ENCODE measurements at places on chromosomes 13 and 19.
A peak's percentile ranks its signal among the peaks of the same experiment; 100 is the strongest.

DNA sequence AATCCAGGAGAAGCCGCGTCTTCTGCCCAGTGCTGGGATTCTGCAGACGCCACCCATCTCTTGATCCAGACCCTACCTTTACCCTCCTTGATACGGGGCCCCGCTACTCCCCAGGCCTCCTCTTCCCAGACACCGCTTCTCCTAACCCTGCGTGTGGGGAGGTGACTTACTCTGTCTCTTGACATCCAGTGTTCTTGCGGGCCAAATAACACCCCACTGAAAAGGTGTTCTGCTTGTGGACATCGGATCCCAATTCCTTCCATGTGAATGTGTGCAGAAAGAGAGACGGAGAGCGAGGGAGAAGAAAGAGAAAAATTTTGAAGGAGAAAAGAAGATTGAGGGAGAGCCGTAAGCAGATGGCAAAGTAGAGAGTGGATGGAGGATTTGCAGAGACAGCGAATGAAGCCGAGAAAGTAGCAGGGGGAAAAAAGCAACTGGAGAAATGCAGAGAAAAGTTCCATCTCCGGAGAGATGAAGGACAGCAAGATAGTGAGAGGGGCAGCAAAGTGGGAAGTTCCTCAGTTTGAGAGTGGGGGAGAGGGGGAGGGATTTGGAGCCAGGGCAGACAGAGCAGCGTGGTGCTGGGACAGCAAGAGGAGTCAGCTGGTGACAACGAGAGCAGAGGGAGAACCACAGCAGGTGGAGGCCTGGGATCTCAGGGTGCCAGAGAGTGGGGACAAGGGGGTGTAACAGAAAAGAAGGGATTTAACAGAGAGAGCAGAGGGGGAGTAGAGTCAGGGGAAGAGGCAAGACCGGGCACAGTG lies 814 bp downstream of the ZNF480 start:
- DNase-seq: no peak

DNA sequence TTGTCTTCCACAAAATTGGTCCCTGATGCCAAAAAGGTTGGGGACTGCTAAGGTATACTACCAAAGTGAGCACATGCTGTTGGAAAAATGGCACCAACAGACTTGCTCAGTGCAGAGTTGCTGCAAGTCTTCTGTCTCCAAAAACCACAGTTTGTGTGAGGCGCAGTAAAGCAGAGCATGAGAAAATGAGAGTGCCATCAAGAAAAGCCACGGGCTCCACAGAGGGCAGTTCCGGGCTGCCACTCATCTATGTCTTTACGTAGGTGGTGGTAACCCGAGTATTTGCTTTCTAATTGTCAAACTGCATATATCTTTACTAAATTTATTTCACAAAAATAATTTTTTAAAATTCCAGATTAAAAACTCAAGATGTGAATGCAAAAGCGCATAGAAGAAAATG lies 123.8 kb downstream of the RNF17 start:
- DNase-seq: no peak

DNA sequence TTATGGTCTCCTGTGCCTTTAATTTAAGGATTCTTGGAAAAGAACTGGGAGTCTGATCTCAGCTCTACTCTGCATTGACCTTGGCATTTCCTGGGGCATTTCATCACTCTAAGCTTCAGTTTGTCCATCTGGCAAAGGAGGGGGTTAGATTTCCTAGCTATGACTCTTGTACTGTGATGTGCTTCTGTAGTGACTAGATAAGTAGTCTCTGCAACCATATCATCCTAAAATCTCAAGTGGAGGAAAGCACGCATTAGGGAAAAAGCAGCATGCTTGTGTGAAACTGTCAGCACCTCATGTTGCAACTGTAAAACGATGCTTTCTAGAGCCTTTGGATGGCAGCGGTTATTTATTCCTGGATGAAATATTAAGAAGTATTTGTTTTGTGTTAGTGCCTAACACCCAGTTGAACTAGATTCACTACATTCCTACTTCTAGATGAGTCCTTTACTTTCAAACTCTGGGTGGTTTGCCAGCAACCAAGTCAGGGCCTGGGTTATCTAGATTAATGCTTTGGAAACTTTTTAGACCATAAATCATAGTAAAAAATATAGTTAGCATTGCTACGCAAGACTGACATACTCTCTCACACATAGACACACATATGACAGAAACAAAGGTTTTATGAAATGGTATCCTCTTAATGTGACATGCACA lies 6.8 kb downstream of the WDFY2 start:
- DNase-seq: no peak

DNA sequence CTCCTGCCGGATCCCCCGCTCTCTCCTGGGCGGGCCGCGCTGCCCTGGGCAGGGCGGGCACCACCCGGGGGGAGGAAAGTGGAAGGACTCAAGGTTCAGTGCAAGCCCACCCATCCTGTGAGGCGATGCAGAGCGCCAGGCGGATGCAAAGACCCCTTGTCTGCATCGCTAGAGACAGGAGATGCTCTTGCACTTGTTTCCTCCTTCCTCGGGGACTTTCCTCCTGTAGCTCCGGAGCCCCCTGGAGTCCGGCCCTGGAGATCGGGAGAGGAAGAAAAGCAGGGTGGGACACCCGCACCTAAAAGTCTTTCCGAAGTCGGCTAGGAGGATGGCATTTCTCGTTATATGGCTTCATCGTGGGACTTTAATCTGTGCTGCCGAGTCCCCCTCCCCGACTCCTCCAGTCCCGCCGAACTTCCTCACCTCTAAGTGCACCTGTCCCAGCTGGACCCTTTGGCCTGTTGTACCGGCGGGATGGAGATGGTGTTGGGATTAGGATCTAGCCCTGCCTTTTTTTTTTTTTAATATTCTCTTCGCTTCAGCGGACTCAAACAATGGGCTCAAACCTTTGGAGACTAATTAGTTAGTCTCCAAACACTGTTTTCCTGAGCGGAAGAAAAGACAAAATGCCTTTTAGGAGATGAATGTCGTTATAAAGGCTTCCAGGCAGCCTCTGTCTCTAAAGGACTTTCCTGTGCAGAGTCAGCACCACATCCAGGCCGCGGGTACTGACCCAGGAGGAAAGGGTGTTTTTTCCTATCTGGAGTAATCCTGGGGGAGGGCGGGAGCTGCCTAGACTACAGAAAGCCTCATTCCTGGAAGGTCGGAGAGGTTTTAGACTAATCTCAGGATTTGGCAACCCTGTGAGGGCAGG lies 725 bp downstream of the FAM124A start:
- no peak for DNase-seq

DNA sequence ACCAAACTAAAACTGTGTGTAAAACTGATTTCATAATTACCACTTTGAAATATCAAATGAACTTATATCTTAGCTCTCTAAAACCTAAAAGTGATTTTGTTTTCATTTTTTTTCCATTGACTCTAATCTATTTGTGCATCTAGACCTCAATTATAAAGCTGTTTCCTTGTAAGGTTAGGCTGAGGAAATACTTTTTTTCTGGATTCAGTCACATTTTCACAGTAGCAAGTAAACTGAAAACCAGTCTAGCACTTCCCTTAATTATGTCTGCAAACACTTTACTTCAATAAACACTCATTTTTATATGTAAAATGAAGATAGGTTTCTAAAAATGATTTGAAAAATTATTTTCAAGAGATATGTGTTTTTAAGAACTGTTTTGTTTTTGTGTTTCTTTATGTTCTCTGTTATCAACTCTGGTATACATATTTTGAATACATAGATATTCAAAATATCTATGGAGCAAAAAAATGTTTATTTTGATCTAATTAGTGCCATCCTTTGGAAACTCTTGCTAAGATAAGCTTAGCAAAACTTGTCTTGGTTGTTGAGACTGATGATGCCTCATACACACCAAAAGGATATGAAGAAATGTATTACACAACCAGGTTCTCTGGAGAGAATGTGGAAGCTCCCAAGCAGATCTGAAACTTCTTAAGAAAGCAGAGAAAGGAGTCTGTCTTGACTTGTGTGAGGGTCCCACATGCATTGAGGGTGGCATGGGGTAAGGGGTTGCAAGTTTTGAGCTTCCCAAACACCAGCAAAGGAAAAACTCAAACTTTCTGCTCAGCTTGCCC lies 1887.4 kb downstream of the PCDH9 start:
- no peak for DNase-seq

GRCh38 chr19:7605490-7606222 lies 10.0 kb downstream of the CAMSAP3 start:
- no peak for DNase-seq

GRCh38 chr13:100399455-100399854 lies 189.1 kb downstream of the GGACT start:
- no peak for DNase-seq

GRCh38 chr13:42047561-42048341 lies 697 bp upstream of the DGKH start:
- peak; percentile 48 for DNase-seq

- DNase-seq: no peak
Measured at GRCh38 chr13:103133556-103133955, 67.3 kb upstream of the SLC10A2 start.

DNA sequence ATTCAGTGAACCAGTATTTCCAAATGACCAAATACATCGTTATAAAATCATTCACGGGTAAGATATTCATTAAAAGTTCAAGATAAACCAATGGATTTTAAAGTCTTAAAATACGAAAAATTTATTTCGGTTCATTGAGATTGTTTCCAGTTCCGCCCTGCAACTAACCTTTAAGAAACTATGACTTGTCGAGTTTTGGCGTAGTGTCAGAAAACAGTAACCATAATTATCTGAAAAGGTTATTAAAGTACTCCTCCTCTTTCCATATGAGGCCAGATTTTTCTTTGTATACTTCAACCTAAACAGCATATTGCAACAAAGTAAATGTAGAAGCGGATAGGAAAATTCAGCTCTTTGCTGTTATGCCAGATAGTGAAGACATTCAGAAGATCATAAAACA lies 26.1 kb downstream of the LPAR6 start:
- no peak for DNase-seq

GRCh38 chr19:6069268-6069791 lies 41.0 kb downstream of the RFX2 start:
- no peak for DNase-seq

GRCh38 chr19:12828494-12828893 lies 5.9 kb downstream of the RTBDN start:
- DNase-seq: no peak

- peak; percentile 55 for DNase-seq
Measured at GRCh38 chr13:109785141-109785891, 1.1 kb downstream of the IRS2 start.

- DNase-seq: no peak
Measured at GRCh38 chr19:18290302-18291018, 9.0 kb upstream of the JUND start.

DNA sequence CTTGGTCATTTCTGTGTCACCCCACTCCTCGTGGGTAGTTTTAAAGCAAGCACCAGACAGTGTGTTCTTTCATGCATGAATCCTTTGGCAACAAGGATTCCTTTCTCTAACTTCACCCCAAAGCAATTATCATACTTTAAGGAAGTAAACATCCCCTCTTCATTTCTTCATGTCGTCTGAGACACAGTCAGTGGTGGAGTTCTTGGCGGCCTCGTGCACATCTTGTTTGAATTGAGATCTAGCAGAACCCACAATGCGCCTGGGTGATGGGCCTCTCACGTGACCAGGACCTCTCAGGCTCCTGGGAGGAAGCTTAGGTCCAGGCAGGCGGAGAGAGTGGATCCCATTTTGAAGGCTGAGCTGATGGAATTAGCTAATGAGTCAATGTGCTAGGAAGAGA lies 2.6 kb downstream of the ACSBG2 start:
- DNase-seq: no peak

GRCh38 chr13:44249431-44249836 lies 124.2 kb upstream of the SERP2 start:
- DNase-seq: peak; percentile 59

- peak; percentile 100 for DNase-seq
Measured at GRCh38 chr19:18203863-18204393, at the start of gene RAB3A. Gene RAB3A (minus strand): TSS chr19:18204042. CDS start chr19:18202740, 1,302 bp downstream.

- DNase-seq: no peak
Measured at GRCh38 chr13:26112843-26113242, 61.0 kb upstream of the SHISA2 start.

DNA sequence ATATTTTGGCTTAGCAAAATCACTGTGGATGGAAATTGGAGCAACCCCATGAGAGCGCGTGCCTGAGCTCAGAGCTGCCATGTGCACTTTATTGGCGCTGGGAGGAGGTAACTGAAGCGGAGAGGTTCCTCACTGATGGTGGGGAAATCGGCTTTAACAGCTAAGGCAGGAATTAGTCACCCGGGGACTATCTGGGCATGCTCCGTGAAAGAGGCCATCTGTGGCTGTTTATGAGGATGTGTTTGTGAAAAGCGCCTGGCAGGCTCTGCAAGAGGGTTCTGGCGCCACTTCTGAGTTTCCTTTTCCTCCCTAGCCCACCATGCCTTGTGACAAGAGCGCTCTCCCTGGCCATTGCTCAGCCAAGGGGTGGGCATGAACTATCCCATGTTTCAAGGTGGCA lies 815.6 kb downstream of the UQCRFS1 start:
- DNase-seq: no peak

DNA sequence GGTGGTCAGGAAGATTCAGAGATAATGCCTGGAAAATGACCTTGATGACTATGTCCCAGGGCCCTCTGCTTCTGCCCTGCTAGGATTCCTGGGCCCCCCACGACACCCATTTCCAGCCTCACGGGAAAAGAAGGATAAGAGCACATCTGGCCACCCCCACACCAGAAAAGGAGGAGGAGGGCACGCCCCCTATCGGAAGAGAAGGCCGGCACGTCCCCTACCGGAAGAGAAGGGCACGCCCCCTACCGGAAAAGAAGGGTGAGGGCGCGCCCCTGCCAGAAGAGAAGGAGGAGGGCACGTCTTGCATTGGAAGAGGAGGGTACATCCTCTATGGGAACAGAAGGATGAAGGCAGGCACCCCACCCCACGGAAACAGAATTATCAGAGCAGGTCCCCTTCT lies 84.3 kb downstream of the IER2 start:
- peak; percentile 35 for DNase-seq

- no peak for DNase-seq
Measured at GRCh38 chr13:50910485-50910805, 854 bp downstream of the RNASEH2B start.

- no peak for DNase-seq
Measured at GRCh38 chr19:31596751-31597150, 247.5 kb upstream of the TSHZ3 start.

DNA sequence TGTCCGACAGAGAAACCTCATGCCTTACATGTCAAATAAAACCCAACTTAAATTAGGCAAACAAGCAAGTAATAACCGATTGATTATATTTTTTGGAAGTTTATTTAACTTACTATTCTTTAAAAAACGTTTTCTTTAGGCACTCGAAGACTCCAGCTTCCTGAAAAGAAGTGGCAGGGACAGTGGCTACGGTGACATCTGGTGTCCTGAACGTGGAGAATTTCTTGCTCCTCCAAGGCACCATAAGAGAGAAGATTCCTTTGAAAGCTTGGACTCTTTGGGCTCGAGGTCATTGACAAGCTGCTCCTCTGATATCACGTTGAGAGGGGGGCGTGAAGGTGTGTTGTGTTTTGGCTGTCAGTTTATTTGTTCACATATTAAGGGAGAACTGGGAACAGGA lies 164.4 kb downstream of the LMO7 start:
- no peak for DNase-seq

- no peak for DNase-seq
Measured at GRCh38 chr19:18366021-18366435, 19.9 kb upstream of the GDF15 start.

GRCh38 chr19:50199259-50199555 lies 4.2 kb upstream of the MYH14 start:
- DNase-seq: peak; percentile 10
